ENCODE measurements at places on chromosomes 4 and X.
A peak's percentile ranks its signal among the peaks of the same experiment; 100 is the strongest.

- DNase-seq: peak; percentile 88
These were observed at the start of gene TLR6 for GRCh38 chr4:38856524-38857337. TLR6 (minus strand) TSS chr4:38856817; CDS start chr4:38829473, 27,344 bp downstream.

DNA sequence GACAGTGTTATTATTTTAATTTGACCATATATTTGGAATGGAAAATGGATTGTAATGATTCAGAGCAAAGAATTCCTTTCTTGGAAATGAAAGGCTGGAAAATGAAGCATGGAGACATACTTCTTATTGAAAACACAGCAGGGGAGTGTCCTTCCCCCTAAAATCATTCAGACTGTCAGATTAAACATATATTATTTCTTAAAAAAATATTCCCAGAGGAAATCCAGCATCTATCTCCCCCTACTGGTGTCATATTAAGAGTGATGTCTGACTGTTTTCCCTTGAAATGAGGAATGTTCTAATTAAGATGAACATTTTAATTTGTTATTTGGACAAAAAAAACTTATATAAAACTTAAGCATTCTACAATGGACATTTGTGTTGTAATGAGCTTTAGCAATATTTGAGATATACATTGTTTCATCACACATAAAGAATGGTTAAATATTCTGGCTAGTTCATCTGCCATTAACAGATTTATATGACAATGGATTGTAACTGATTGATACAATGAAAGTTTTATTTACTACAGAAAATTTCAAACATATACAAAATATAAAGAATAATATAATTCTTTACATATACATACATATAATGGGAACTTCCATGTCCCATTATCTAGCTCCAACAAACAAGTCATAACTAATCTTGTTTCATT is 264.6 kb downstream of the SPRY1 start:
- DNase-seq: peak; percentile 34

GRCh38 chr4:110902500-110902899 is 279.6 kb upstream of the PITX2 start:
- no peak for DNase-seq

- no peak for DNase-seq
These were observed 313.0 kb downstream of the DCTD start for GRCh38 chr4:182604161-182604622.

GRCh38 chr4:148503681-148504080 is 61.5 kb upstream of the NR3C2 start:
- DNase-seq: no peak

- DNase-seq: no peak
These were observed 127.6 kb upstream of the MID1 start for GRCh38 chrX:10747975-10748374.

DNA sequence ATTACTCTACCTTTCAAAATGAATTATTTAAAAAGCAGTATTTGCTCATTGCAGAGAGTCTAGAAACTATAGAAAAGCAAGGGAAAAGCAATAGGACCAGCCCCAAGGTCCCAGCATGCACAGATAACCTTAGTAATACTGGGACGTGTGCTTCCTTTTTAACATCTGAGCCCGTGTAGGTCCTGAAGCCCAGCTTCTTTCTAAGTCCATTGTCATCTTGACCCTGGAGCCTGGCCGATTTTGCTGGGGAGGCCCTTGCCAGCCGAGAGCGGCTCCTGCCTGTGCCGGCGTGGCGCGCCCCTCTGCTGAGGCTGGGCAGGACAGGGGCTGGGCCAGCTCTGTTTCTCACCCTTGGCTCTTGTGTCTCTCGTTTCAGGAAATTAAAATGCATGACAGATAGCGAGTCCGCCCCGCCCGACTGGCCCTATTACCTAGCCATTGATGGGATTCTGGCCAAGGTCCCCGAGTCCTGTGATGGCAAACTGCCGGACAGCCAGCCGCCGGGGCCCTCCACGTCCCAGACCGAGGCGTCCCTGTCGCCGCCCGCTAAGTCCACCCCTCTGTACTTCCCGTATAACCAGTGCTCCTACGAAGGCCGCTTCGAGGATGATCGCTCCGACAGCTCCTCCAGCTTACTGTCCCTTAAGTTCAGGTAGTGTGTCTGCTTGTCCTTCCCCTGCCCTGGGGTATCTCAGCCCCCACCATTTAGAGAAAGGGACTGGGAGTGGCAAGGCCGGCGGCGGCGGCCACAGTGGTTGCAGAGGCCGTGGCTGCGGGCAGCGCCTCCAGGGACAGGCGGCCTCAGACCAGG is 4.1 kb downstream of the MSANTD1 start:
- DNase-seq: no peak

DNA sequence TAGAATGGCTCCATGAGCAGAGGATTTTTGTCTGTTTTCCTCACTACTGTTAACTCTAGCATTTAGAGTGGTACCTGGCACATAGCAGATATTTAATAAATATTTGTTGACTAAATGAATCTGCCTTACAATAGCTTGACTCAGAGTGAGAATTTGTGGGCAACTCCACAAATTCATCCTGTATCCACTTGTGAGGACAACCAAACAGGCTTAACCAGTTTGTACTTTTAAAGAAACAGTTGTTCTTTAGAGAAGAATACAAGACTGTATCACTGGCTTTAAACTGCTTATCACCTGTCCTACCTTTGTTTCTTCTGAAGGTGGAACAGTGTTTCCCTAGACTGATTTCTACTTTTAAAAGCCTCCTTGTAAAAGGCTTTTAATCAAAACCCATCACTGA is 141.3 kb upstream of the SH3RF1 start:
- DNase-seq: no peak

- no peak for DNase-seq
These were observed 383.0 kb upstream of the INTU start for GRCh38 chr4:127249767-127250108.

DNA sequence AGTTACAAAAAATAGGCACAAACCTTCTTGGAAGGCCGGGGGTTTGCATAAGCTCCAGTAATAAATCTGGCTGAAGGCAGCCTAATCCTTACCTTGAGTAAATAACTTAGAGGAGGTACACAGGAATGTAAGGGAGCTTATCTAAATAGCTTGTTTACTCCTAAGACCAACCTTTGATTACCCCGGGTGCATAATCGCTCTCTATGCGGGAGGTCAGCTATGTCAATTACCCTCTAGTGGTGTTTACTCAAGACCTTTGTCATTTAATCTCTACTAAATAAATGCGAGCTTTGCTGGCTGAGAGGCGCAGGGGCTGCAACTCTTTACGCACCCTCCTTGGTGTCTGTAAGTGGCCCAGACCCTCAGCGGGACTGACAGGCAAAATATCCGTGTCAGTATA is 50.2 kb upstream of the MAP9 start:
- DNase-seq: no peak

DNA sequence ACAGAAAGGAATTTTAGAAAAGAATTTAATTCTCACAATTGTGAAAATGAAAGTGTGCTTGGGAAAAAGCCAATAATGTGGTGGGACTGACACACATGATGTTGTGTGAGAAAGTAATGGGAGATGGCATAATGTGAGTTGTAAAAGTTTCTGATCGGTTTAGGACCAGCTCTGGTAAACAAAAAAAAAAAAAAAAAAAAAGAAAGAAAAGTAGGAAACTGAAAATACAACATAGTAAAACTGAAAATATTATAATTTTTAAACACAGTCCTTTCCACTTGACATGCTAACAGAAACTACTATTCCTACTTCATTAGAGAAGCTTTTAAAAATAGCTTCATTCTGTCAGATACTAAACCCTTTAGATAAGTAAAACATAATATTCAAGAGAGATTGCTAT is 28.2 kb downstream of the RAP1GDS1 start:
- no peak for DNase-seq

DNA sequence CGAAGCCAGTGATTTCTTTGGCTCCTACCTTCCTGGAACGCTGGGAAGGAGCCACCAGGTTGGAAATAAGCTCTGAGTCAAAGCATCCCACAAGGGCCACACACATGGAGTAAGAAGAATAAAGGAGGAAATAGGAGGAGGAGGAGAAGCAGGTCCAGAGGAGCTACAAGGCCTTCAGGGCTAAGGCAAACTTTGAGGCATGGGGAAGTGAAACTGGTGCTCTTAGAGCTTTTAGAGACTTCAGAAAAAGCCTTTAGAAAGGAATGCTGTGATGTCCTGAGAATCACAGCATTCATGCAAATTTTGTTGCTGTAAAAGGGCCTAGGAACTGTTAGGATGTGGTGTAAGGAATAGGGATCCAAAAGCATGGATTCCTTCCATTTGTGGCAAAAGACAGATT is 135.9 kb upstream of the ARHGEF9 start:
- DNase-seq: peak; percentile 1

DNA sequence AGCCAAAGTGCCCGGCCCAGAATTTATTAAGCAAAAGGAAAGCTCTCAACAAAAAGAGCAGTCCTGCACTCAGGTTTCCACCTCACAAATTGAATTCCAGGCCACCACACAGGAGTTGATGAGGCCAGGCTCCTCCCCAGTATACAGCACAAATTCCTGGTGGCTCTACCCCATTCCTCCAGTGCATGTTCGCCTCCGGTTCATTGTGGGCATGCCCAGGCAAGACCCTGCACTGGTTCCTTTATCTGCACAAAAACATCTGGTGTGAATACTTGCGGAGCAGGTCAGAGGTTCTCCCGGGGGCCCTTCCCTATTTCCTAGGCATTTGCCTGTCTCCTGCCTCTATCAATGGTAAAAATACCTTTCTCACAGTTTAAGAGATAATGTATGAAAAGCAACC is 195.2 kb upstream of the ANXA10 start:
- DNase-seq: no peak

DNA sequence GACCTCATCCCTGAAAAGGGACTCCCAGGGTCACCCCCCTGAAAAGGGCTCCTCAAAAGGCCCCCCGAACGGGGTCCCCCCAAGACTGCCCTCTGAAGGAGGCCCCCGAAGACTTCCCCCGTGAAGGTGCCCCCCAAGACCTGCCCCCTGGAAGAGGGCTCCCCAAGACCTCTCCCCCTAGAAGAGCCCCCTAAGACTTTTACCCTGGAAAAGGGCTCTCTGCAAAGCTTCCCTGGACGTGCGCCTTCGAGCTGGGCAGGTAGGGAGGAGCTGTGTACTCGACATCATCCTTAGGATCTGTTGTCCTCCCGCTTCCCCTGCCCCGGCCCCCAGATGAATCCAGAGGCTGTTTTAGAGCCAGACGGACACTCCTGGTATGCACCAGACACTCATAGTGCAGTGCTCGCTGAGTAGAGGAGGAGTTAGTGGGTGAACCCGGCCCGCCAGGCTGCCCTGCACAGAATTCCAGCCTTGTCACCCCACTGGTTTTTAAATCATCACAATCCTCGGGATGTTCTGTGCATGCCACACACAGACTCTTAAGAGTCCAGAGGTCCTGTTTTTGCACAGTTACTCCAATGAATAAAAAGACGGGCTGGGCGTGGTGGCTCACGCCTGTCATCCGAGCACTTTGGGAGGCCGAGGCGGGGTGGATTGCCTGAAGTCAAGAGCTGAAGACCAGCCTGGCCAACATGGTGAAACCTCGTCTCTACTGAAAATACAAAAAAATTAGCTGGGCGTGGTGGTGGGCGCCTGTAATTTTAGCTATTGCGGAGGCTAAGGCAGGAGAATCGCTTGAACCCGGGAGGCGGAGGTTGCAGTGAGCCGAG is 5.7 kb upstream of the SLC25A6 start:
- DNase-seq: no peak

GRCh38 chr4:21226637-21227538 is 526.6 kb downstream of the PACRGL start:
- no peak for DNase-seq

DNA sequence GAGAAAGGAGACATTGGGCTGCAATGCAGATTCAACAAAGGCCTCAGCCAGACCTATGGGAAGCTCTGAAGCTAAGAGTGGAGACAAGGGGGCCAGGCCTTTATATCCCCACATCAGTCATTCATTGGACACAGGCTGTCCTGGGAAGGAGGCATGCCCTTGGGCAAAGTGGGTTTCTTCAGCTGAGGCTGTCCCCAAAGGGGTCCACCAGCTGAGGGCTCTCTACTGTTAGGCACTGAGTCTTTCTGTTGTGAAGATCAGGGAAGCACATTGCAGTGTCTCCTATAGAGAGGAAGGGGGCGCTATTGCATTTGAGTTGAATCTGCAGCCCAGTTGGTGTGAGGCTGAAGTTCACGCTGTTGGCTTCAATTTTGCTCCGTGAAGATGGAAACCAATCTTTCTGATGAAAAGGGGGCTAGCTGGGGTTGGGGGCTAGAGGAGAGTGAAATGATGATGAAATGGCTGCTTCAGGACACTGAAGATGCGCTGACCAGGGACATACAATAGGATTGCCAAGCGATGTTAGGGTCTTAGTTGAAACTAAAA is 48.0 kb downstream of the SLC25A5 start:
- DNase-seq: peak; percentile 83

GRCh38 chr4:183550345-183551093 is 45.7 kb downstream of the ING2 start:
- no peak for DNase-seq

DNA sequence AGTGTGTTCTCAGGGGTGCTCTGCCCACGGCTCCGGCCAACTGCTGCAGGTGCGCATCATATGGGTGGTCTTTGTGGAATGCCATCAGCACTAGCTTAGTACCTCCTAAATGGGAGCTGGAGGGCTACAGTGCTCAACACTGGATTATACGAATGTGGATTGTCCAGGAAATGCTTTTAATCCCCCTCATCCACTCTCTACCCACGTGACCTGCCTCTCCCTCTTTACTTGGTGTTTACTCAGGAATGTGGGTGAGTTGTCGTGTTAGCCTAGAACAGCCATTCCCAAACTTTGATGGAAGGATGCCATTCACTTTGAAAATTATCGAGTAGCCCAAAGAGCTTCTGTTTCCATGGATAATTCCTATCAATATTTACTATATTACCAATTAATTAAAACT is 150.8 kb downstream of the PTTG2 start:
- no peak for DNase-seq

GRCh38 chr4:53908661-53909078 is 155.7 kb downstream of the CHIC2 start:
- DNase-seq: peak; percentile 72

- peak; percentile 41 for DNase-seq
These were observed 66.8 kb downstream of the RAPGEF2 start for GRCh38 chr4:159169404-159170302.

DNA sequence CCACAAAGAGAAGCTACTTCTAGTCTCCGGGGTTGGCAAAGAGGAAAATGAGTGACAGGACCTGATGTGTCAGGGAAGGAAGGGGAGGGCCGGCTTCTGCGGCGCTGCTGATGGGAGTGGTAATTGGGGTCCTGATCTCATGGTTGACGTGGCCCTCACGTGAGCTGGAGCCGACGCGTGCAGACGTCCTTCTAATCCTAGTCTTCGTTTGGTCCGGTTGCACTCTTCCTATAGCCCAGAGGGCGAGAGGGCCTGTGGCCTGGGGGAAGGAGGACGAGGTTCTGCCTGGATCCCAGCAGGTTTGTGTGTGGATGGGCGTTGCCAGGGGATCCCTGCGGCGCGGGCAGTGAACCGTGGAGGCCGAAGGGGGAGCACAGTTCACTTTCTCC is at the start of gene ARMCX1:
TSS of gene ARMCX1 (plus strand) at position 186 of the 389 bp plus-strand sequence. CDS start 2,384 bp downstream, outside the sequence.
- no peak for DNase-seq

GRCh38 chr4:98652996-98653395 is 5.4 kb downstream of the TSPAN5 start:
- DNase-seq: no peak

Data from OCI-LY7 (cell line).